ENCODE measurements at places on chromosomes 1 and 21. TPM values are rescaled to one million over a fixed set of nuclear protein-coding genes. Genes with fewer than 3 reads are reported as not detected.

SELENBP1 gene
- 9.2 TPM for total RNA-seq

GBP2 gene
- 0.62 TPM for total RNA-seq

MSH4 gene
- total RNA-seq = 1.6 TPM

AKNAD1 gene
- total RNA-seq = 1.7 TPM

LINGO4 gene
- not detected for total RNA-seq

MTX1 gene
- 15.3 TPM for total RNA-seq

OR6K3 gene
- total RNA-seq = not detected

B3GALNT2 gene
- 20.3 TPM for total RNA-seq

PTGFR gene
- 3.0 TPM for total RNA-seq

SYTL1 gene
- total RNA-seq = not detected
